NCI-H69 (cell line): ENCODE measurements at places on chromosomes 11 and 22.

GRCh38 chr11:102521121-102521520 lies 9.4 kb downstream of the MMP7 start:
- no peak for DNase-seq

DNA sequence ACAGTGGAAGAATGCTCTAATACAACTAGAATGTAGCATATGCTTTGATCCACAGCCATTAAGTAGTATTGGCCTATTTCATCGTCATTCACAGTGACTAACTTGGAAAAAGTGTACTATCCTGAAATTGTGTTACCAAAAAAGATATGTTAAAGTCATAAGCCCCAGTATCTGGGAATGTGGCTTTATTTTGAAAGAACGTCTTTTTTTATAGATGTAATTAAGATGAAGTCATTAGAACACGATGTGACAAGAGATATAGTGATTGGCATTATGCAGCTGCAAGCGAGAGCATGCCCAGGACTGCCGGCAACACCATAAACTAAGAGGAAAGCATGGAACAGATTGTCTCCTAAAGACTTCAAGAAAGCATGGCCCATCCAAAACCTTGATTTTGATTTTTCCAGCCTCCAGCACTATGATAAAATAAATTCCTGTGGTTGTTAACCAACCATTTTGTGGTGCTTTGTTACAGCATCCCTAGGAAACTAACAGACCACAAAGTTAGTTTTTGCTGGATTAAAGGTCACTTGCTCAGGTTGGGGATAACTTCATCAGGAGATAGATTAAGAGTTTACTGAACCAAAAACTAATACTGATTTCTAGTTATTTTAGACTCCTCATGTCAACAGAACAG lies 870.6 kb upstream of the LRRC4C start:
- no peak for DNase-seq

- DNase-seq, result no peak
Measured at GRCh38 chr11:91768783-91769182, 455.8 kb upstream of the FAT3 start.

GRCh38 chr11:72001834-72002591 lies 3.3 kb downstream of the IL18BP start:
- no peak for DNase-seq

- DNase-seq, result no peak
Measured at GRCh38 chr11:61596542-61596941, 15.7 kb upstream of the SYT7 start.

DNA sequence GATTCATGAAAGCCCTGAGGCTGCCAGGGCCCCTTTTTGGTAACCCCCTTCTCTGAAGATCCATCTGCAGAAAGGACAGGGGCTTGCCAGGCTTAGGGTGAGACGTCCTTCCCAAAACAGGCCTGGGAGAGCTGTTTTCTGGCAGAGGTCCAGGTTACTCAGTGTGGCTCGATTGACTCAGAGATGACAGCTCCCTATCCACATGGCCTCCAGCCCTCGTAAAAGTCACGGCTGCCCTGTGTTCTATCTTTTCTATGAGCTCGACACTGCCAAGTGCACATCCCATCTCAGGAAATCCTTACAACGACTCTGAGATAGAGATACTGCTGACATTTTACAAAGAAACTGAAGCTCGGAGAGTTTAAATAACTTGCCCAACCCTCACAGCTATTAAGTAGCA lies 20.4 kb downstream of the ADAMTS8 start:
- no peak for DNase-seq

DNA sequence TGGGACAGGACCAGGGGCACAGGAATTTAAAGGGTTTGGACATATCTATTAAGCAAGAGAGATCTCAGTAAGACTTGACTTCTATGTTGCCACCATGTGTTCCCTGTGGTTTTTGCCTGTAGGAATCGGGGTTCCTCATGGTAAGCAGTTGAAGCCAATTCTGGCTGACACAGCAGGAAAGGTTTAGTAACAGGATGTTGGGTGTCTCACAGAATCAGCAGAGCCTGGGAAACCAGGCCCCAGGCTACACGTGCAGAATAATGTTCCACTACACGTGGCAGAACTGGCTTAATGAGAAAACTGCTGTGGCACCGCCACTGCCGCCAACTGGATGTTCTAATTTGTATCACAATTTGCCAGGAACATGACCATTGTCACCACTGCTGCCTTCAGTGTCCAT lies 264.6 kb upstream of the PLET1 start:
- DNase-seq, result peak; percentile 46

DNA sequence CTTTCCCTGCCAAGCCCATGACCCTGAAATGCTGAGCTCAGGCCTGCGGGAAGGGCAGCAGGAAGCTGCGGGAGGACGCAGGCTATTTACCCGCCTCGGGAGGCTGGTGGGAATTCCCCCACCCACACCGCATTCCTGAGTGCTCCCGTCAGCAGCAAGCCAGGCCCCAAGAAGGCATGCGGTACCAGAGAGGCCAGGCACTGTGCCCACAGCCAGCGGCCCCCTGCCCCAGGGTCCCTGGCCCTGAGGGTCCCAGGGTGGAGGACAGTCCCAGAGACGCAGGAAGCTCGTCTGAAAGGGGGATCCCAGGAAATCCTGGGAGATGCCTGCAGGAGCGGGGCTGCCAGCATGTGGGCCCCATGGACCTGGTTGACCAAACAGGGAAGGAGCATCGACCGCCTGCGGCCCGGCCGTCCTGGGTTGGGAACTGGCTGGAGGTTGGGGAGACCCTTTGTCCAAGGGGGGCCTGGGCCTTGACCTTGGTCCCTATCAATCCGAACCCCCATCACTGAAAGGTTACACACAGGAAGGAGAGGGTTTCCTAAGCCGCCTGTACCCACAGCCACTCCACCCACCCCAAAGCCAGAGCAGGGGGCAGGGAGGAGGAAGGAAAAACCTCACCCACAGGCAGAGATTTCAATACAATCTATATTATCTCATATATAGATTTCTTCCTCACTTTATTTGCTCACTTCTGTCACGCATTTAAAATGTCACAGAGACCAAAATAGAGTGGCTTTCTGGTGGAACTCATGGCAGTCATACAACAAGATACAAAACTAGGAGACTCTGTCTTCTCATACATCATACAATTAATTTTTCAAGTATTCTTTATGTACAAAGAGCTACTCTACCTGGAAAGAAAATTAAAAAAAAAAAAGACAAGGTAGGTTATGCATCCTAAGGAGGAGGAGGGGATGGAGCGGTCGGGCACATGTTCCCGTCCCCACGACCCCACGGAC lies 17.1 kb downstream of the MAFF start:
- no peak for DNase-seq

DNA sequence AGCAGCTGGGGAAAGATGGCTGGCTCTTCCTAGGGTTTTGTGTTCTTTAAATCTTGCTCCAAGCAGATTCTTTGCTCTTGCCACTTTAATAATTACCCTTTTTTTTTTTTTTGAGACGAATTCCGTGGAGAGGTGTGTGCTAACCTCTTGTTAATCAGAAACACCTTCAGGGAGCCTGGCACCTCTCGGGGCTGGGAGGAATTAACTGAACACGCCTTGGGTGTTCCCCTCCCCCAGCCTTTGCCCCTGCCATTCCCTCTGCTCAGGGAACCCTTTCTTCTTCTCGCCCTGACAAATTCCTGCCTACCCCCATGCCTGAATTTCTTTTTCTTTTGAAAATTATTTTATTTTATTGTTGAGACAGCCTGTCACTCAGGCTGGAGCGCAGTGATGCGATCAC lies 17.5 kb downstream of the TMPRSS6 start:
- DNase-seq, result no peak

- peak; percentile 90 for DNase-seq
Measured at GRCh38 chr11:130625578-130626306, 177.3 kb downstream of the ADAMTS15 start.

DNA sequence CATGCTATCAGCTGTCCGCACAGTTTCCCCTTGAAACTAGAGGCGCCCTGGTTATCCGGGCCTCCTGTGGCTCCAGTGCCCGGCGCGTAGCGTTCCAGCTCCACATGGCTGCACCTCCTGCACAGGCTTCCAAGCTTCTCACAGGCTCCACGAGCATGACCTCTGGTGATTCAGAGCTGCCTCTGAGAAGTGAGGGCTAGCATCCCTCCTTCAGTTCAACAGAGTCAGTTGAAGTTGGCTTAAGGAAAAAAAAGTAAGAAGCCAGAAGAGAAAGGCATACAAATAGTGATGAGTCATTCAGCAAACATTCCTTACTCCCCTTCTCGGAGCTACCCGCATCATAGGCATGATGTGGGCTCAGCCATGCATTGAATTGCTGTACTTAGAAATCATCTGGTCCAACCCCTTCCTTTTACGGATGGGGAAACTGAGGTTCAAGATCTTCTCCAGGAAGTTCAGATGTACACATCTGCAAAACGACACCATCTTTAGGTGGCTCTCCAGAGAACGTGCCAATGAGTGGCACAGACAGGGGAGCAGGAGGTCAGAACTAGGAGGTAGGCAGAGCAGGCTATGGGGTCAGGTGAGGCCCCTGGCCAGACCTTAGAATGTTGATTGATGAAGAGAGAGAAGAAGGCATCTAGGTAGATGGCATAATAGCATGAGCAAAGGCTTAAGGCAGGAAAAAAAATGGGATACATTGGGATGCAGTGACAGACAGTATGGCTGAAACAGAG lies 216.3 kb upstream of the TBCEL start:
- DNase-seq, result peak; percentile 25

GRCh38 chr11:75040167-75040770 lies 51.5 kb downstream of the NEU3 start:
- no peak for DNase-seq

DNA sequence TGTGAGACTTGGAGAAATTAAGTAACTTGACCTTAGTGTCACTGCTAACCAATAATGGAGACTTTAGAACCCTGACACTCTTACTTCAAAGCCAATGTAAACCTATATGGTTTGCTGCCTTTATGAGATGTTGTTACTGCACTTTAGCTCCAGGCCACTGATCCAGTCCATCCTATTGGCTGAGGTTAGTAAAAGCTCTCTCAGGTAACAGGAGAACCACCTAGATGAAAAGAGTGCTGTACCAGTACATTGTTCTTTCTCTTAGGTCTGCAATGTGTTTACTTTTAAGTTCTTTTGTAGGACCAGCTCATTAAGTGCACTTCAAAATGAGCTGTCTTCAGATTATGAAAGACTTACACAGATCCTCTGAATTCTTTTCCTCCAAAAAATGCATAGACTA lies 994.0 kb upstream of the FAT3 start:
- peak; percentile 72 for DNase-seq

- peak; percentile 64 for DNase-seq
Measured at GRCh38 chr11:123308077-123308476, 113.0 kb upstream of the CLMP start.

DNA sequence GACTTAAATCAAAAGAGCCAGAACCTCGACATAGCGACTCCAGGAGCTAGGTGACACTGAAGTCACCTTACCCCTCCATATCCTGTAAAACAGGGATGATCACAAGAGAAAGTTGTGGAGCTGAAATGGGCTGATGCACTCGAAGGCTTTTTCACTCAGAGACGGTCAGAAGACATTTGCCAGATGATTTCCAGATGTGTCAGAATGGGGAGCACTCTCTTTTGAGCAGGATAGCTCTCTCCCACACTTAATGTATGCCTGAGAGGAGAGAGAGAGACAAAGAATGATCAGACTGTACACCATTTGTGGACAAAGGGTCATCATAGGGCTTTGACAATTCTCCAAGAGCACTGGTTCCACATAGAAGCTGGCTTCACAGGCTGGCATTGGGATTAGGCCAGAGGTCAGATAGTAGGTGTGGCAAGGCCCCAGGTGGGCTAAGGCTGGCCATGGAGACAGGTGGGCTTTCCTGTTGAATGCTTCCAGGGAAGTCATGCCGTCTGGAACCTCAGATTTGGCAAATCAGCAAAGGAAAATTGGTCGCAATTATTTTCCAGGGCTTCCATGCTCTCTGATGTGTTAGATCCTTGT lies 42.3 kb upstream of the ETS1 start:
- peak; percentile 31 for DNase-seq

GRCh38 chr11:86988351-86988881 lies 33.2 kb upstream of the FZD4 start:
- peak; percentile 71 for DNase-seq

GRCh38 chr11:115869780-115870431 lies 365.7 kb upstream of the CADM1 start:
- DNase-seq, result peak; percentile 90

DNA sequence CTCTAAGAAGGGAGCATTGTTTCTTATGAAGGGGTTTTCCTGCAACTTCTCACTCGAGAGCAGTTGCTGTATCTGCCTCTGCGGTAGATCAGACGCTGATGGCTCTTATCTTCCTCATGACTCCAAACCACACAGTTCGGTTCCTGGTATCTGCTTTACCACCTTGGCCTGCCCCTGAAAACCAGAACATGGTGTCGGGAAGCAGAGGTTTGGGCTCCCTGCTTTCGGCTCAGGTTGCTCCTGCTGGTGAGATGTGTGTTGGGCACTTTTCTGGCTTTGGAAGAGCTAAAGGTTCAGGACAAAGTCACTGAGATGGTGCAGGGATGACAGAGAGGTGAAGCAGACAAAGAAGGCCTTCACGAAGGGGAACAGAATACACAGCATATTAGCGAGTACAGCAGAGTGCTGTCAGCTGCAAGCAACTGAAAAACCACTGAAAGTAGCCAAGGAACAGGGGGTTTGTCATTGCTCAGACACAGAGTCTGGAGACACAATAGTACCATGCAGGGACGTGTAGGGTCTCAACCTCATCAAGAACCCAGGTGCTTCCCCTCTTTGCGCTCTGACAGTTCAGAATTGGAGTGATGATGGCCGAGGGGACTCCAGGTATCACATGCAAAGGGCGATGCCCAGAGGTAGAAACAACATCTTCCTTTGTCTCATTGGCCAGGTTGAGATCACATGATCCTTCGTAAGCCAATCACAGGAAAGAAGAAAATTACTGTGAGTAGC lies 11.9 kb upstream of the CSF2RB start:
- DNase-seq, result no peak

DNA sequence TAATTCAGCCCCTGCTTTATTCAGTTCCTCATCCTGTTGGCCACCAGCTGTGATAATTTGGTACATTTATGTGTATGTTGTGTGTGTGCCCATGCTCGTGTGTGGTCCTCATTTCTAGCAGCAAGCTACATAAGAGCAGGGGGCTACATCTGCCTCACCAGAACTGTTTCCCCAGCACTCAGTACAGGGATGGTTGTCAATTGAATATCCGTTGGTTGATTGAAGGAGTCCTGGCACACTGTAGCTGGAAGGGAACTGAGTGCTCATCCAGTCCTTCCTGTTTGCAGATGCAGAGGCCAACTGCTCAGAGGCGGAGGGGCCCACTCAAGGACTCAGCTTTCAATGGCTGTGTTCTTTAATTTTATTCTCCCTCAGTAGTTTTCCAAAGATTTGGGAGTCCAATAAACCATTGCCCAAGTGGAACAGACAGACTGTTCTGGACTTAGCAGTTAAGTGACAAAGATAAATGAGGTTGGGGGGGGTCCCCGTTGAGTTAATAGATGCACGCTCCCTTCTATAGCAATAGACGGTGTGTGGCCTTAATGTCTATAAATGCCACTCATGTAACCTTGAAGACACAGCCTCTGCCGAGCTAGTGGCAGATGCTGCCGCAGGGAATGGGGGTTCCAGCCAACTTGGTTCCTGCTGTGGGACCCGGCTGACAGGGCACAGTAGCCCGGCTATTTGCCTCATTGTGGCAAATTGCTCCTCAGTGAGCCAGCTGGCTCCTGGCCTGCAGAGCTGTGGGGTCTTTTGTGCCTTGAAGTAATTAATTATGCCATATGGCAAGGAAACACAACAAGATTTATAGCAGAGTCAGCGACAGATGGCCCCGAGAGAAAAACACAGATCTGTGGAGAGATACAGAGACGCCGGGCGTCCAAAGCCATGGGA lies 71.4 kb upstream of the GRK3 start:
- DNase-seq, result peak; percentile 100

GRCh38 chr11:125941619-125942611 lies 3.9 kb upstream of the VSIG10L2 start:
- DNase-seq, result peak; percentile 93
